ENCODE measurements at places on chromosomes 1 and 21.
A peak's percentile ranks its signal among the peaks of the same experiment; 100 is the strongest.

DNA sequence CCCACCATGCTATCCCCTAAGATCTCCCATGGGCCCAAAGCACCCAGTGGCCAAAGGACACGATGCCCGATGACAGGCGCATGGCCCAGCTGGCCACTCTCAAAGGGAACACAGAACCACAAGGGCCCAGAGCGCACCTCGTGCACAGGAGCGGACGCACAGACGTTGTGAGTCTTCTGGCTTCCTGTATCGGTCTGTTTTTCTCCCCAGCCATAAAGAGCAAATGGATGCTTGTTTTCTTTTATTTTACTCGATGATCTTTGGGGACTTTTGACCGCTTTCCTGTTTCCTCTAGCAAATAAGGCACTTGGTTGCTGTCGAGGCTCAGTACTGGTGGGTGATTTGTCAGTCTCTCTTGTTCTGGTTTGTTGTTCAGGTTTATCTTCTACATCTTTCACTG lies 16.2 kb downstream of the CCSAP start:
- DNase-seq = no peak

DNA sequence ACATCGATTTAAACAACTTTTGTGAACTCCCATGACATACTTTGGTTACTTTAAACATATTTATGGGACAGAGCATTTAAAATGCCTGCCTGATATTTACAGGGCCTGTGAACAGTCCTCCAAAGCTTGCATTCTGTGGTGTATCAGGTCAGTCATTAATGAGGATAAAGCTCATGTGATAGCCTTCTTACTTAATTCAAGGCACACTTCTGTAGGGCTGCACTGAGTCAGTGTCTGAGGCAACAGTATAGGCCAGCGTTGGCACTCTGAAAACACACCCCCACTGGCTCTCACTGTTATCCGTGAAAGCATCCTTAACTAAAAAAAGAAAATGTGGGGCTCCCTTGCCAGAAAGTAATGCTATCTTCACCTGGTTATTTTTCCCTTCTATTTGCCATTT lies 200.0 kb downstream of the NFIA start:
- no peak for DNase-seq

- DNase-seq = no peak
Observed at GRCh38 chr1:85623061-85623471, 42.5 kb downstream of the CCN1 start.

GRCh38 chr1:66374561-66375111 lies 159.3 kb upstream of the SGIP1 start:
- peak; percentile 47 for DNase-seq

DNA sequence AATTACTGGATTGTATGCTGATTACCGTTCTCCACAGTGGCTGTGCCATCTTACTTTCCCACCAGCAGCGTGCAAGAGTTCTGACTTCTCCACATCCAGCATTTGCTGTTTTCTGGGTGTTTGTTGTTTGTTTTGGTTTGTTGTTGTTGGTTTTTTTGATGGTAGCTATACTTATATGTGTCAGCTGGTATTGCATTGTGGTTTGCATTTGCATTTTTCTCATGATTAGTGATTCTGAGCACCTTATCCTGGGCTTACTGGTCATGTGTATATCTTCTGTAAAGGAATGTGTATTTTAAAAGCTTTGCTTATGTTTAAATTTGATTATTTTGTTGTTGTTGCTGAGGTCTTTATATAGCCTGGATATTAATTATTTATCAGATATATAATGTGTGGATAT lies 66.9 kb upstream of the MAP1LC3C start:
- no peak for DNase-seq
